H7 (cell line): ENCODE measurements at places on chromosomes 1 and 21. TPM values are rescaled to one million over a fixed set of nuclear protein-coding genes. Genes with fewer than 3 reads are reported as not detected.

LORICRIN gene
- total RNA-seq: not detected in 2 replicates

TNFRSF9 gene
- not detected in 2 replicates for total RNA-seq

CDC42BPA gene
- total RNA-seq: 26.1 and 32.4 TPM in 2 replicates

TNNT2 gene
- 0.17 TPM in 1 of 2 replicates, not detected in the other for total RNA-seq

AADACL3 gene
- 0.22 and 0.28 TPM in 2 replicates for total RNA-seq

FCRL2 gene
- not detected in 2 replicates for total RNA-seq

UTS2 gene
- total RNA-seq: 0.35 and 1.3 TPM in 2 replicates

DNM3 gene
- total RNA-seq: 0.73 and 2.0 TPM in 2 replicates

SPRR1A gene
- not detected in 2 replicates for total RNA-seq

TNFRSF1B gene
- 1.3 and 2.4 TPM in 2 replicates for total RNA-seq

PRDM16 gene
- total RNA-seq: 0.69 and 1.1 TPM in 2 replicates

DEPDC1 gene
- 66.5 and 97.1 TPM in 2 replicates for total RNA-seq

RASAL2 gene
- 25.7 and 33.3 TPM in 2 replicates for total RNA-seq

CHIT1 gene
- total RNA-seq: not detected in 2 replicates

SPATC1L gene
- total RNA-seq: 35.5 and 41.5 TPM in 2 replicates

AVPR1B gene
- not detected in 2 replicates for total RNA-seq

ZFYVE9 gene
- 18.0 and 23.8 TPM in 2 replicates for total RNA-seq

ANKRD34A gene
- 0.52 and 0.62 TPM in 2 replicates for total RNA-seq

COL9A2 gene
- 17.6 and 23.8 TPM in 2 replicates for total RNA-seq
